ENCODE measurements at places on chromosomes 1 and 21.

- peak; percentile 65 for DNase-seq
These were observed 13.1 kb downstream of the KRTAP13-1 start for GRCh38 chr21:30408782-30409494.

DNA sequence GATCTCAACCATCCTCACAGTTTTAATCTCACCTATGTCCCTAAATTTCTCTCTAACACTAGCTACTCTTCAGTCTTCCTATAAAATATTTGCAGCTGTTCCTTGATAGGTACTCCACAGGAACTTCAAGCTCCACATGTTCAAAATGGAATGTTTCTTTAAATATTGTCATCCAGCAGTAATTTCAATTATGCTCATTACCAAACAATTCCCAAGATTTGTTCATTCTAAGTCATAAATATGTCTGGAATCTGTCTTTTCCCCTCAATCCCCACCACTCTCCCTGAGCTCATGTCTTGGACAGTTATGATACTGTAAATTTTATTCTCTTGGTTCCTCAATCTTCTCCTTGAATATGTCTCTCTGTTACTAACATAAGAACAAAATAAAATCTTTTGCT, 214.4 kb downstream of the NRIP1 start:
- DNase-seq: no peak

DNA sequence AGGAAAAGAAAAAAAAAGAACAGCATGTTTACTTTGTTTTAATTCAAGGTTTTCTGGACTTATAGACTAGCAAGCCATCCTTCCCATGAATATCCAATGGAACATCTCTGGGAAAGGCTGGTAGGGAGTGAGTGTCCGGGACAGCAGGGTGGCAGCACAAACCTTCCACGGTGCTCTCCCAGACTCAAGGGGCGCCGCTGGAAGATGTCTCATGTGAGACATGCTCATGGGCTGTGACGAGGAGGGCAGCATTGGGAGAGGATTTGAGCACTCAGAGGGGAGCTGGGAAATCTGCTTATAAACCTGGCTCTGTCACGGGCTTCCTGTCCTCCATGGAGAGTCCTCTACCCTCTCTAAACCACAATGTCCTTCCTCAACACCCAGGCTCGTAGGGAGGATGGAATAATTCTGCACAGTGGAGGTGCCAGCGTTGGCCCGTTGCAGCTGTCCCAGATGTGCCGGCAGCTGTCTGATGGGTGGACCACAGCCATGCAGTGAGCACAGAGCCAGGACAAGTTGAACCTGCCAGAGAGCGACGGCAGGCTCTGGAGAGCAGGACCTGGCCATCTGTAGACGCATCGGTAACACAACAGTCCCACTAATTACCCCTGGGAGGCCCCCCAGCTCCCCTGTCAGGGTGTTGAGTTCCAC, 100.1 kb upstream of the IGSF21 start:
- no peak for DNase-seq

DNA sequence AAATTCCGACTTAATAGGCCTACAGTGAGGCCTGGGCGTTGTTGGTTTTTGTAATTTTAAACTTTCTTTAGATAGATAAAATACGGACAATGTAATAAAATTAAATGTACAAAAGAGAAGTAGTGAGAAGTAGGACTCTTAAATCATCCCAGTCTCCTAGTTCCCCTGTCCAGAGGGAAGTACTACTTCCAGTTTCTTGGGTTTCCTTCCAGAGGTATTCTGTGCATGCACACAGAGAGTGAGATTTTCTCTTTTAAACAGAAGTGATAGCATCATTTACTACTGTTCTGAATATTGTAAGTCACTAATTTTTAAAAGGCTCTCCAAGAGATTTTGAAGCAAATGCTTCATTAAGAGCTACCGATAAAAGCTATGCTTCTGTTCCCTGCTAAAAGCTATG, 7.2 kb upstream of the FNBP1L start:
- no peak for DNase-seq

DNA sequence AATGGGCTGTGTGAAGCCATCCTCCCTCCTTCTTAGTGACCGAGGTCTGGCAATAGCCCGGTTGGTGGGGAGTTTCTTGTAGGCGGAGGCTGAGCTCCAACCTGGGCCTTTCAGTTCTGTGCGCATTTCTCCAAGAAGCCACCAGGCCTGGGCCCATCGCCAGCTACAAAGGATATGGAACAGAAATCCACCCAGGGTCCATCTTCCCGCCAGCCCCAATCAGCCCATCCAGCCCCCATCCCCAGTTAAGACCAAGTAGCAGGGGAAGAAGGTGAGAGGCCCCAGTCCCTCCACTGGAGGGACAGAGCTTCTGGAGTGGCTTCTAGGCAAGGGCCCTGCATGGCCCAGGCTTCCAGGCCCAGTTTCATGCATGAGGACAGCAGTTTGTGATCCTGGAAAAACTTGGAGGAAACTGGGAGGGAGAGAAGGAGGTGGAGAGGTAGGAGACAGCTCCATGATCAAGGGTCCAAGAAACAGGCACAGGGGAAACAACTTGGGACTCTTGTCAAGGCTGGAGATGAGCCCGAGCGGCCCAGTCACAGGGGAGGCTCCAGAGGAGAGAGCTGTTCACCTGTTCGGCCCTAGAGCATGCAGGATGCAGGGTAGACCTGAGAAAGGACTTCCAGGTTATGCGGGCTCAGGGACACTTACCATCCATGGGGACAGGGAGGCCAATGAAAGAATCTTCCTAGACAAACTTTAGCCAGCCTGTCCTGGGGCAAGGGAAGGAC, 261.2 kb downstream of the PTPRU start:
- DNase-seq: no peak

- peak; percentile 6 for DNase-seq
These were observed 28.1 kb upstream of the TXLNA start for GRCh38 chr1:32151319-32151787.

GRCh38 chr1:205518661-205519540, 14.4 kb downstream of the CDK18 start:
- peak; percentile 29 for DNase-seq

DNA sequence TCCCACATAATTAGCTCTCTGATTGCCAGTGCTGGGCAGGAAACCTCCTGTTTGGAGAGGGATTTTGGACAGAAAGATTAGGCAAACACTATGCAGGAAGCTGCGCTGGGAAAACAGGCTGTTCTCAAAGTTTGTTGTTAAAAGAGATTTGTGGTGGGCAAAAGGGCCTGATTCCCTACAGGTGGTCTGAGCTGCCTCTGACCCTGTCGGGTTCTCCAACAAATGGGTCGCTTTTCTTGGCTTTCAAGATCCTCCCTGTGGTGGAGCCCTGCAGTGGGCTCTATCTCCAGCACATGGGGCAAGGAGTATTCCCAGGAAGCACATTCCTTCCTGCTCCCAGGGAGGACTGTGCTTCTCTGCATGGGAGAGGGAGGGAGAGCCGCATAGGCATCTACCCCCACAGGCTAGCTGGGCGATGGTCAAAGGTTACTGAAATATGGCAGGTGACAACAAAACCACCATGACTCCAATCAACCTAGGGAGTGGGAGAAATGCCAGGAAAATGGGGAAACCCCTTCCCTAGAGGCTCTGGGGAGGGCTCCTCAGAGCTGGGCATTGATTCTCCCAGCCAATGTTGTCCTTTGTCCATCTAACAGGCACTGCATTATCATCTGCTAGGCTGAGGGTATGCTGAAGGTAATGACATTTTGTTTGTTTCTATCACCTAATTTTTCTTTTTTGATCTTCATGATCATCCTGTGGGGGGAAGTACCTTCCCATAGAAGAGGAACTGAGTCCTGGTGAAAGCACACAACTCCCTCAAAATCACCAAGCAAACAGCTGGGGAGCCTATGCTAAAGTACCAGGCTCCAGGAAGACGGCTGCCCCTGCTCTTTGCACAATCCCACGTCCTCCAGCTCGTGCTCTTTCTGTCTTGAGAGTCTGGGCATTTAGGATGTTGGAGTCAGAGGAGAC, 85.3 kb downstream of the PLXNA2 start:
- no peak for DNase-seq

- no peak for DNase-seq
These were observed 858.1 kb upstream of the ADAMTS5 start for GRCh38 chr21:27825035-27825434.

DNA sequence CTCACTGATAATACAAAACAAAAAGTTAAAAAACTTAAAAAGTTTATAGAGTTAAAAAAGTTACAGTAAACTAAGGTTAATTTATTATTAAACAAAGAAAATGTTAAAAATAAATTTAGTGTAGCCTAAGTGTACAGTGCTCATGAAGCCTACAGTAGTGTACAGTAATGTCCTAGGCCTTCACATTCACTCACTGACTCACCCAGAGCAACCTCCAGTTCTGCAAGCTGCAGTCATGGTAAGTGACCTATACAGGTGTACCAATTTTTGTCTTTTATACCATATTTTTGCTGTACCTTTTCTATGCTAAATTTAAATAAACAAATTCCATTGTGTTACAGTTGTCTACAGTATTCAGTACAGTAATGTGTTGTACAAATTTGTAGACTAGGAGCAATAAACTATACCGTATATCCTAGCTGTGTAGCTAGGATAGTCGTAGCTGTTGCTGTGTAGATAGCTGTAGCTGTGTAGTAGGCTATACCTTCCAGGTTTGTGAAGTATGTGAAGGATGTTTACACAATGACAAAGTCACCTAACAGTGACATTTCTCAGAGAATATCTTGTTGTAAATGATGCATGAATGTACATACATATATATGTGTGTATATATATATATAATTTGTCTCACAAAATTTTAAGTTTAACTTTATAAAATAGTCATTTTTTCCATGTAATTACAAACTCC, 140.2 kb downstream of the TGFB2 start:
- DNase-seq: no peak

DNA sequence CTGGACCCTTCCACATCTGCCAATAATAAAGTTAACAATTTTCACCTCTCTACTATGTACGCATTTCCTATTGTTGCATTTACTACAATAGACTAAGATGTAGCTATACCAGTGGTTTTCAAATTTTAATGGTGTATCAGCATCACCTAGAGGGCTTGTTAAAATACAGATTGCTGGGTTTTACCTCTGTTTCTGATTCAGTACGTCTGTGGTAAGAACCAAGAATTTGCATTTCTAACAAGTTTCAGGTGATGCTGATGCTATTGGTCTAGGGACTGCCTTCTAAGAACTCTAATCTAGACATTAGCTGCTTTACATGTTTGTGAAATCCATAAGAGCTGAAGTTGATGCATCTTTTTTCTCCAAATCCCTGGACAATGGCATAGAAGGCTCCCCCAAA, 59.7 kb downstream of the ERICH3 start:
- DNase-seq: no peak

DNA sequence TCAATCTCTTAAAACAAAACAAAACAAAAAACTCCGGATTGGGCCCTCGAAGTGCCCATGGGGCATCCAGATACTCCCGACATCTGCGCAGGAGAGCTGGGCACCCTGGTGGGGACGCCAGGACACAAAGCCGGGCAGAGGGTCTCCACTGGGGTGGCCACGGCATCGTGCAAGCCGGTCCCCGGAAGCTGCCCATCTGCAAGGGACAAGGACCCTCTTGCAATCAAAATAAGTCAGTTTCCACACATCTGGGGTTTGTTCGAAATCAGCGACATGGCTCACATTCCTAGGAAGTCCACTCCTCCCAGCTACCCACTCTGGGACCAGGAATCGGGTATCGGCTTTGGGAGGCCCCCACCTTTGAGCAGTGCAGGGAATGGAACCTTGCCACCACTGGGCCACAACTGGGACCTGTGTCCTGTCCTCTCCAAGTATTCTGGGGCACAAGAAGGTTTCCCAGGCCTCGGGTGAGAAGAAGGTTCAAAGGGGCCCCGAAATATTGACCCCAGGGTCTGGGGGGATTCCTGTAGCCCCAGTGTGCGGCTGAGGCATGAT, 4.6 kb upstream of the PRDM16 start:
- no peak for DNase-seq

- DNase-seq: peak; percentile 19
These were observed 197.6 kb downstream of the SIPA1L2 start for GRCh38 chr1:232432313-232432712.

DNA sequence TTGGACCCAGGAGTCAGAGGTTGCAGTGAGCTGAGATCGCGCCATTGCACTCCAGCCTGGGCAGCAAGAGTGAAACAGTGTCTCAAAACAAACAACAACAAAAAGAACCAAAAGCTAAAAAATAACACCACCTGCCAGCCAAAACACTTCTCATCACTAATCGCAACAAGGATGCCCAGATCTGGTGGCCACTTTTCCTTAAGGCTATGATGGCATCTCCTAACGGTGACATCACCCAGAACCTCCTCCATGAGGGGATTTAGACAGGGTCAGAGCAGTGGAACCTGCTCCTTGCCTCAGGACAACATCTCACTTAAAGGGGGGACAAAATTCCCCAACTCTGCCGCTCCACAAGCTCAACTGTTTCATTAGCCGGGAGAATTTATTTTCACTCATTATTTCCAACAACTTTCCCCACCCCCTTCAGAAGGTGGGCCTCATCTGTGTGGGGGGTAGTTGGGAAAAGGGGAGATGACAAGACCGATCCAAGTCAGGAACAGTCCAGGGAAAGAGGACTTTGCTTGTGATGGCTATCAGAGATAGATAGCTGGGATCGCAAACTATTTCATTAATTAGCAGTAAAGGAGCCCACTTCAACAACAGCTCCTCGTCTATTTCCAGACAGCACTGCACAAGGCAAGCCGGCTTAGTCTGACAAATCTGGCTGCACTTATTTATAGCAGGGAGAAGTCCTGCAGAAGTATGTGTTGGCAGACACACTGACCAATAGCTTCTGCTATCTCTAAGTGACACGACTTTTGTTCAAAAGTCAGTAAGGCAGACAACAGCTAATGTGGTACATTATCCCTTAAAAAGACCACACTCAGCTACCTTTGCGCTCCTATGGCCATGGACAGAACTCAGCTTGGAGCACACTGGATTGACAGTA, 2.6 kb downstream of the PABPC4 start:
- DNase-seq: no peak

- DNase-seq: no peak
These were observed 217.9 kb downstream of the NEGR1 start for GRCh38 chr1:72064196-72065075.

DNA sequence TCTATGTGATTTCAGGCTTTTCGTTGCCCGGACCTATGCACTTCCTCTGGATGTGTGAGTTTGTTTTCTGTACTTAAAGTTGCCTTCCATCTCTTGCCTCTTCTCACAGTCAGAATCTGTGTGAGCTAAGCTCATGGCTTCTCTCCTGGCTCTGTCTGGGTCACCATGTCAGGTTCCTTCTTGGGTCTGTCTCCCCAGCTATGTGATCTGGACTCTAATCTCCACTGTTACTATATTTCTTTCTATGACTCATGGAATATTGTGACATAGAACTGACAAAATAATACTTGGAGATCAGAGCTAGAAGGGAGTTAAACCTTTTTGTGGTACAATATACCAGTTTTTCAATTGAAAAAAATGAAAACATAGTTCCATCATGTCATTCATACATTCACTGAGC, 172.7 kb upstream of the FGGY start:
- no peak for DNase-seq

- DNase-seq: no peak
These were observed 179.1 kb downstream of the FOXD2 start for GRCh38 chr1:47616906-47617305.

DNA sequence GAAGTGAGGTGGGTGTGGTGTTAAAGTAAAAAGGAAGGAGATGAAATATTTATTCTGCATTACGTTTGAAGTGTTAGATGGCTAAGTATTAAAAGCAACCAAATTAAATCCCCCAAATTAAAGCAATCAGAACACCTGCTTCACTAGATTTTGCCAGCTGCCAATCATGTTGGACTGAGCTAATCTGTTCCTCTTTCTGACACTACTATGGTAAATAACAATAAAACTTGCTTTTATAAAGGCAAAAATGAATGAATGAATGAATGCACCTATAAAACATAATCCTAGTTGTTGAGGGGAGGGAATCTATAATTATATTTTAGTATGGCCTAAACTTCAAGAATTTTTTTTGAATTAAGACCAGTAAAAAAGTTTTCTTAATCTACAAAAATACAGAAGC, 51.0 kb downstream of the RAB3GAP2 start:
- DNase-seq: no peak
